Calu3 (cell line): ENCODE measurements at places on chromosomes 16 and 17.

DNA sequence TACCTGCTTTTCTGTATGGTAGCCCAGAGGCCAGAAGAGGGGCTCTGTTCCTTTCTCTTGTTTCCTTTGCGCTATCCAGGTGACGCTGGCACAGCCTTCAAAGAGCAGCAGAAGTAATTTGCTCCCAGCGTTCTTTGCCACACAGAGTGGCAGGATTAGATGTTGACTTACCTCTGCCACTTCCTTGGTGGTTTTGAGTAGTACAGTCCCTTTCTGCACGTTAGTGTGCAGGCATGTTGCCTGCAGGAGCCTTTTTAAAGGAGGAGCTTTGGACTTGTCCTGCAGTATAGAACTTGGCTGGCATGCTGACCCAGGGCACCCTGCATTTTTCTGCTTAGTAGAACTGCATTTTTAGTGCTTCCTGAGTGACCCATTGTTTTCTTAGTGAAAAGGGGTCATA is at the start of gene ABCC11:
TSS of gene ABCC11 (minus strand) at position 229 of the 400 bp plus-strand sequence. CDS start 15,618 bp downstream, outside the sequence.
- DNase-seq, result no peak
- H3K27me3 ChIP-seq, result no peaks in the 10 kb centered on the region
- H3K4me1 ChIP-seq, result peaks cover 26% of the 10 kb centered on the region
- no peak within 1 kb of the TSS for H3K27ac ChIP-seq
- H3K36me3 ChIP-seq, result peaks cover 22% of the 10 kb centered on the region

DNA sequence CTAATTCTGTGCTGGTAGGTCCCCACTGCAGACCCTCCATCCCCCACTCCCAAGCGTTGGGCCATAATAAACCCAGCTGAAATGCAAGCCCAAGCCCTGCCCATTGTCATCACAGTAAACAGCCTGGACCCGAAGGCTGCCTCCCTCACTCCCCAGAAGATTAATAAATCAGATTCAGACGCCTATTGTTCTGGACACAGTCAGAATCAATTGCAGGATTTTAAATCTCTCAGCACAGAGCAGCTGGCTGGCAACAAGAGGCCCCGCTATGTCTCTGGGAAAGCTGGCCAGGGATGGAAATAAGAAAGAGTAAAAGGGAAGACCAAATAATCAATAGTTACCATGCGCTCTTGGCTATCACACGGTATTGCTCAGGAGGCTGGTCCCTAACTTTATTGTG is 93.9 kb downstream of the C17orf67 start:
- no peaks in the 10 kb centered on the region for H3K4me1 ChIP-seq
- no peak for DNase-seq
- no peak overlapping the region for H3K27ac ChIP-seq
- H3K27me3 ChIP-seq, result peaks cover 77% of the 10 kb centered on the region
- no peaks in the 10 kb centered on the region for H3K36me3 ChIP-seq

DNA sequence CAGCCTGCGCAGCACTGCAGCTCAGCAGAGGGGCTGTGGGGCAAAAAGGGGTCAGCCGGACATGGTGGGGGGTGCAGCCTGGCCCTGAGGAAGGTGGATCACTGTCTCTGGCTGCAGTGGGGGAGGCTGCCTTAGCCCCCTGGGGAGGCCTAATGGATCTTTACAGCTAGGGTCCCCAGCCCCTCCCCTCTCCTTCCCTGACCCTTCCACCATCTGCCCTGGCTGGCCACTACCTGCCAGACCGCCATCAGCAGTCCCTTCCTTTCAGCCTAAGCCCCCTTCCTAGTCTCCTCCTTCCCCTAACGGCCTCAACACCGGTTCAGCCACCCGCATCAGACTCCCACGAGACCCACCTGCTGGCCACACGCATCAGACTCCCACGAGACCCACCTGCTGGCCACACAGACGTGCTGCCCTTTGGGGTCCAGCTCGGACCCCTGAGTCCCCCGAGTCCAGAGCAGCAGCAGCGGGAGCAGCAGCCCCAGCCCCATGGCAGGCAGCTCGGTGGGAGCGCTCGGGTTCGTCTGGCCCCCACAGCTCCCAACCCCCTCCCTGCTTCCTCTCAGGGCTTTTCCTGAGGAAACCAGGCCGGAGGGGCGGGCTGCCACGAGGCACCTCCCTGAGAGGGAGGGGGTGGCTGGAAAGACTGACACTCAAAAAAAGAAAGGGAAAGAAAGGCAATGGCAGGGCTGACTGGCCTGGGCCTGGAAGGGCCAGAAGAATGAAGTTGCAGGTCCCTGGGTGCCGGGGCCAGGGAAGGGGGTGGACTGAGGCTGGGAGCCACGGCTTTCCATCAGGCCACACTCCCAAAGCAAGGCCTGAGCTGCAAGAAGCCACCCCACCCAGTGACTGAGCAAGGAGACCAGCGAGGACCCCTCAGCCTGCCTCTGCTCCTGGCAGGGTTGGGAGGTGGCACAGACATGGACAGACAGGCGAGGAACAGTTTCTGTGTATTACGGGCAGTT is at the start of gene SCARF1:
TSS of gene SCARF1 (minus strand) at position 526 of the 965 bp plus-strand sequence. CDS start at position 491, 35 bp downstream.
- H3K4me3 ChIP-seq, result peak within 1 kb of the TSS; percentile 64
- H3K27me3 ChIP-seq, result no peaks in the 10 kb centered on the region
- no peaks in the 10 kb centered on the region for H3K4me1 ChIP-seq
- peaks cover 6% of the 10 kb centered on the region for H3K36me3 ChIP-seq
- no peak within 1 kb of the TSS for H3K27ac ChIP-seq

DNA sequence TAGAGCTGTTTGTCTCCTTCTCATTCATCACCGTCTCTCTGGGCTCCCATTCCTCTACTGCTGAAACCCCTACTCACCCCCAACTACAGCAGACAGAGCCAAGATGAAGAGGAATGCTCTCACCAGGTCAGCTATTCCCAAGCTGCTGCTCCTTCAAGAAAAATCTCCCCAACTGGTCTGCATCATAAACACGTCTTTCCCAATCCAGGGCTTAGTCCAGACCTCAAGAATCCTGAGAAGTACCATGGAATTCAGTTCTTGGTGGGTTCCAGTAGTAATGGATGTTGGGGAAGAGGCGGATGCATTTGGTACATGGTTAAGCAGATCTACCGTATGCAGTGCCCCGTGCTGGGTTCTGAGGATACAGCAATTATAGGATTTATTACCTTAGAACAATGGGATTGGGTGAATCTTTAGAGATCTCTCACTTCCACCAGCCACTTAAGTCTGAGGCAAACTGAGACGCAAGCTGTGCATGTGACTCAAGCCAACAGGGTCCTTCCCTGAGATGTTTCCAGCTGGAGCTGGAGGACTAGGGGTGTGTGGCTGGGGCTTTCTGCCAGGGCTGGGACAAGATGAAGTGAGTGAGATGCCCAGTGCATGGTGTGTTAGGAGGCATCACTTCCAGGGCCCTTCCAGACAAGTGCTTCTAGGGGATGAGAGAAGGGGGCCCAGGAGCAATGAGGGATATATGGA is 232.7 kb upstream of the CDH5 start:
- no peaks in the 10 kb centered on the region for H3K36me3 ChIP-seq
- no peaks in the 10 kb centered on the region for H3K4me1 ChIP-seq
- no peak overlapping the region for H3K27ac ChIP-seq

DNA sequence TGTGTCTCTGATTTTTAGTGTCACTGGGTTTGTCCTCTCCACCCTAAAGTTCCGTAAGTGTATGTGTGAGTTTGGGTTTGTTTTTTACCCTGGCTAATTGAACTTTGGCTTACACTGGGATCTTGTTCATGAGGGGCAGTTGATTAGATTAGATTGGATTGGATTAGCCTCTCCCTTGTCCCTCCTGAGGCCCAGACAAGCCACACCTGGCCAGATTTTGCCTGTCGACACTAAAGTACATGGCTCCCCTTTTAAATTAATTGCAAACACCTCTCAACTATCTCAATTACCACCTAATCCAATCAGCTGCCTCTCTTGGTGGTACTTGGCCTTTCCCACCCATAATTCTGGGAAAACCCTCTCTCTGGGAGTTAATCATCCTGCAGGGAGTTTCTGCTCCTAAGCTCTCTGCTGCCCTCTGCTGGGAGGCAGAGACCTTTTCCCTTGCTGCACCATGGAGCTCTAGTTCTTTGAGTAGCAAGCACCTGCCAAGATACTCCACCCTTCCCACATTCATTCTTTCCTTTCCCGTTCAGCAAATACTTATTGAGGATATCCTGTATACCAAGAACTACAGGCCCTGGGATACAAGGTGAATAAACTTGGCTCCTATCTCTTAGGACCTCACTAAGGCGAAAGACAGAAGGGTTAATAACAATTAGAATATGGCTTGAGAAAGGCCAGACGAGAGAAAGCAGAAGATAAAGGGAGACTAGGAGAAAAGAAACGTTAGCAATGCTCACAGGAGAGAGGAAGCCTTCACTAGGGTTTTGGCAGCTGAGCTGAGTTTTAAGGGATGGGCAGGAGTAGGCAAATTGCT is 60.0 kb upstream of the MPHOSPH6 start:
- peak; percentile 90 for DNase-seq
- no peak overlapping the region for H3K4me3 ChIP-seq
- no peaks in the 10 kb centered on the region for H3K36me3 ChIP-seq
- no peak overlapping the region for H3K27ac ChIP-seq

GRCh38 chr17:50708050-50709000 is 611 bp upstream of the ANKRD40 start:
- peaks cover 19% of the 10 kb centered on the region for H3K4me1 ChIP-seq
- H3K4me3 ChIP-seq, result peak overlapping the region; percentile 95
- H3K27ac ChIP-seq, result peak overlapping the region; percentile 89
- no peak for DNase-seq

DNA sequence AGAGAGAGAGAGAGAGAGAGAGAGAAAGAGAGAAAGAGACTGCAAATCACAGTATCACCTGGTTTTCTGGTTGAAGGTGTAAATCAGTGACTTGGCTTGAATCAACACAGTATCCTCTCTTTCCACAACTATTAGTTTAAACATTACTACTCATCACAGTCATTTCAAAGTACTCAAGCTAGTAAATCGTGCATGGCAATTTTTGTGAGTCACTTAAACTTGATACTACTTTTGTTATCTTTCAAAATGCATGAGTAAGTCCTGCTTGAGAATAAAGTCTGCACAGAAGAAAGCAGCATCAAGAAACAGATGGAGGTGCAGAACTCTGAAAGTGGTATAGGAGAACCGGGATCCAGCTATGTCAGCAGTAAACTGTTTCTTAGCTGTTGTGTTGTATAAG is 535.4 kb downstream of the CDH8 start:
- H3K27ac ChIP-seq, result no peak overlapping the region
- H3K36me3 ChIP-seq, result no peaks in the 10 kb centered on the region
- DNase-seq, result no peak

GRCh38 chr17:61621317-61621716 is 30.3 kb upstream of the NACA2 start:
- H3K27me3 ChIP-seq, result no peaks in the 10 kb centered on the region
- H3K36me3 ChIP-seq, result no peaks in the 10 kb centered on the region
- DNase-seq, result no peak
- H3K27ac ChIP-seq, result no peak overlapping the region
- H3K4me1 ChIP-seq, result no peaks in the 10 kb centered on the region
- no peak overlapping the region for H3K4me3 ChIP-seq

GRCh38 chr16:68227850-68228553 is 7.9 kb downstream of the ESRP2 start:
- peaks cover 8% of the 10 kb centered on the region for H3K4me1 ChIP-seq
- H3K27ac ChIP-seq, result peak overlapping the region; percentile 27
- DNase-seq, result no peak
- no peaks in the 10 kb centered on the region for H3K27me3 ChIP-seq
- no peak overlapping the region for H3K4me3 ChIP-seq

DNA sequence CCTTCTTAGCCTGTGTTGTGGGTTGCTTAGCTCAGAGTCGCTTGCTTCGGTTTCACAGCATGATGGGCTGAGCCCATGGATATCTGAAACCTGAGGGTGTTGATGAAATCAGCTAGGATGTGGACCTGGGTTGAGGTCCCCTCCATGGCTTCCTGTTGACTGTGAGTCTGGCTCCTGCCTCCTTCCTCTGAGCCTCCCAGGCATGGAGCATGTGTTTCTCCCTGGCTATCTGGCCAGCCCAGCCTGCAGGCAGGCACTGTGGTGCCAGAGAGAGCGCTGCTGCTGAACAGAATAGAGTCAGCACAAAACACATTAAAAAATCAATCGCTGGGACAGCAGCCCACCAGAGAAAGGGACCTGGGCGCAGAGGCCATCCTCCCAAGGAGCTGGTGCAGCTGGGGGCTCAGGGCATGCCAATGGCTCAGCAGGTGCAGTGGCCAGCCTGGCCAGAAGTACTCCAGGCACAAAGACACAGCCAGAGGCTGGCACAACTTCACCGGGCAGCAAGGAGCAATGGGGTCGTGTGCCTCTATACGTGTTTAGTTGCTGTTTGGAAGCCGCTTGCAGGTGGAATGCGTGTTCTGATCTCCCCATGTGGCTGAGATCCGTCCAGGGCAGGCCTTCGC is 28.3 kb upstream of the GPRC5C start:
- DNase-seq, result no peak
- H3K27me3 ChIP-seq, result peaks cover 20% of the 10 kb centered on the region
- H3K36me3 ChIP-seq, result no peaks in the 10 kb centered on the region
- no peaks in the 10 kb centered on the region for H3K4me1 ChIP-seq

GRCh38 chr16:78004517-78004916 is 17.8 kb upstream of the CLEC3A start:
- H3K27ac ChIP-seq, result no peak overlapping the region
- H3K36me3 ChIP-seq, result no peaks in the 10 kb centered on the region
- DNase-seq, result no peak
- H3K4me3 ChIP-seq, result no peak overlapping the region
- no peaks in the 10 kb centered on the region for H3K4me1 ChIP-seq

- H3K27ac ChIP-seq, result no peak overlapping the region
- peaks cover 8% of the 10 kb centered on the region for H3K4me1 ChIP-seq
- H3K4me3 ChIP-seq, result no peak overlapping the region
- no peaks in the 10 kb centered on the region for H3K36me3 ChIP-seq
- H3K27me3 ChIP-seq, result no peaks in the 10 kb centered on the region
- no peak for DNase-seq
These were observed 156.0 kb upstream of the SALL1 start for GRCh38 chr16:51306886-51307595.

DNA sequence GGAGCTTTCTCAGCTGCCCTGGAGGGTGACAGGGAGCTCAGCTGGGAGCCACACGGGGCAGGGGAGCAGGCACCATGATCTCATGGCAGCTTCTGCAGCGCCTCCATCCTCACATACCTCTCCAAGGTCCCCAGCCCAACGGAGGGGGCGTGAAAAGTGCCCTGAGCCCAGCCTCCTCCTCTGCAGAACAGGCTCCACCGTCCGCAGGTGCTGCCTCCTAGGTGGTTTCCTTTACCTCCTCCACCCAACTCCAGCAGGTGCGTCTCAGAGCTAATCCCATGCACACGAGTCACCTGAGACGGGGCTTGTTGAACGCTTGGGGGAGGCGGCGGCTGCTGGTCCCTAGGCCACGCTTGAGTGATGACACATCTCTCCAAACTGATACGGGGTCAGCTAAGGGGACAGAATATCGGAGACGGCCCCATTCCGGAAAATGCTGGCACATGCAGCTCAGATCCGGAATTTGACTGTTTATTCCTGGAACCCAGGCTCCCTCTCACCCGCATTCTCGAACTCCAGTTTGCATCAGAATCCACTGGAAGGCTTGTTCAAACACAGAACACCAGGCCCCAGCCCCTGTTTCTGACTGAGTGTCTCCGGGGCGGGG is 387 bp upstream of the SLC38A8 start:
- H3K36me3 ChIP-seq, result no peaks in the 10 kb centered on the region
- H3K27me3 ChIP-seq, result peaks cover 72% of the 10 kb centered on the region
- DNase-seq, result peak; percentile 21
- H3K4me3 ChIP-seq, result no peak overlapping the region
